Stimulated activated CD4-positive, alpha-beta T cell treated with anti-CD3 and anti-CD28 coated beads, Interleukin-1b, Interleukin-23, amount 100 ng/mL, for 1 hour (primary cell): ENCODE measurements at places on chromosomes 1 and 21.

DNA sequence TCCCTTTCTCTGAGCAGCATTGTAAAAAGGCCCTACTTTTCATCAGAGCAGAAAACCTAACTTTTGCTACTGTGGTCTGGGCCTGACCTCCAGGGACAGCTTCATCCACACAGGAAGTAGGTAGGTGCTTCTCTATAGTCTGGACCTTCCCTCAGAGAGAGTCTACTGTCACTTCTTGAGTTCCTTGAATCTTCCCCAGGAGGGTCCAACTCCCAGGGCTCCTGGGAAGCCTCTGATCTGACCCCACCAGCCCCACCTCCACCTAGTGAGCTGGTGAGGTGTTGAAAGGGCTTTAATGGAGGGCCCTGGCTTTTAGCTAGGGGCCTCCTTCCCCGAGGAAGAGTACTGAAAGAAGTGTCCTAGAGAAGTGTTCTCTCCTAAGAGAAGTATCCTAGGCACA lies 2.7 kb upstream of the VANGL2 start:
- no peak for DNase-seq

- no peak for DNase-seq
These were observed 857 bp downstream of the GPX7 start for GRCh38 chr1:52602856-52603600.

GRCh38 chr21:29892379-29892778 lies 47.4 kb downstream of the GRIK1 start:
- no peak for DNase-seq

DNA sequence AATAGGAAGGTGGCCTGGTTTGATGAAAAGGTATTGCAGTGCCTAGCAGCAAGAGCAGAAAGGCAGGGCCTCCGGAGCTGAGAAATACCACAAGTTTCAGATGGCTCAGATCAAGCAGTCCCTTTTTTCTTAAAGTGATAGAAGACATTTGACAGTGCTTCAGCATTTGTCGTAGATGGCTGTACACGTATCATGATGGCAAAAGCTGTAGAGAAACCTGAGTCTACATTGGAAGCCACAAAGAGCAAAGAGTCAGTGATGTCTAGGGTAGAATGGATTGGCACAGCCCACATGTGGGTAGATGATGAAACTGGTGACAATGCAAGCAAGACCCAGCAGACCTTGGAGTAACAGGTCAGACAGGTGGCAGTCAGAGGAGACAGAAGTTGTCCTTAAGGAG lies 101.3 kb upstream of the ARTN start:
- no peak for DNase-seq

GRCh38 chr1:10639775-10640578 lies 156.5 kb downstream of the CASZ1 start:
- no peak for DNase-seq
